ENCODE measurements at places on chromosomes 5 and 9. TPM values are rescaled to one million over a fixed set of nuclear protein-coding genes. Genes with fewer than 3 reads are reported as not detected.

- no peak for DNase-seq
Measured at GRCh38 chr9:77697238-77697984, 49.3 kb upstream of the GNA14 start.

DNA sequence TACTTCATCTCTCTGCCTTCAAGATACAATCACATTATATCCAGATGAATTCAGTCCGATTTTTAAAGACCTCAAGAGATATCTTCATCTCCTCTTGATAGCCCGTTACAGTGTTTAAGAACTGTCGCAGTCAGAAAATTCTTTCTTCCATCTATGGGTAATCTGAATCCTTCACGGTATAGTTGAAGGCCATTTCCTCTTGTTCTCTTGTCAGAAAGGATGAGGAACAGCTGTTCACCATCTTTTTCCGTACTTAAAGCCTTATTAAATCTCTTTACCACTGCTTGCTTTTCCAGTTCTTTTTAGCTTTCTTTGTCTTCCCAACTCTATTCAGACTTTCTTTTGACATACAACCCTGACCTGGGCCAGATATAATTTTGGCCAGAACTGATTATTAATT, 121.8 kb downstream of the XRCC4 start:
- no peak for DNase-seq

DNA sequence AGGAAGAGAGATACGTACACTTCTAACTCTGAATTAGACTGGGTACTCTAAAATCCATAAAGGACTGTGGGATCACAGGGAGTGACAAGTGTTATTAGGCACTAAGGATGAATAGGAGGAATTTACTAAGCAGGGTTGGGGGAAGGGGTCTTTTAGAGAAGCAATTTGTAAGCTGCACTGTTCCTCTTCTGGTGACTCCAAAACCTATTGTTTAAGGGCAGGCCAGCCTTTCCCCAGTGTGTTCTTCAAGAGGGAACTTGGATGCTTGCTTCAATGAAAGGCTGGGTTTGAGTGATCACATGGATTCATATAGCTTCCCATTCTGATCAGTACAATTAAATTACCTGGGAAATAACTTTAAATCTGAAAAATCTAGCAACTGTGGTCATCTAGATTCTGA, 71.8 kb downstream of the STX17 start:
- no peak for DNase-seq

GRCh38 chr9:70852711-70853240, 268.6 kb downstream of the TRPM3 start:
- no peak for DNase-seq

- no peak for DNase-seq
Measured at GRCh38 chr5:143149759-143150158, 253.7 kb downstream of the NR3C1 start.

- DNase-seq, result no peak
Measured at GRCh38 chr9:71515107-71515506, 253.2 kb downstream of the CEMIP2 start.

DNA sequence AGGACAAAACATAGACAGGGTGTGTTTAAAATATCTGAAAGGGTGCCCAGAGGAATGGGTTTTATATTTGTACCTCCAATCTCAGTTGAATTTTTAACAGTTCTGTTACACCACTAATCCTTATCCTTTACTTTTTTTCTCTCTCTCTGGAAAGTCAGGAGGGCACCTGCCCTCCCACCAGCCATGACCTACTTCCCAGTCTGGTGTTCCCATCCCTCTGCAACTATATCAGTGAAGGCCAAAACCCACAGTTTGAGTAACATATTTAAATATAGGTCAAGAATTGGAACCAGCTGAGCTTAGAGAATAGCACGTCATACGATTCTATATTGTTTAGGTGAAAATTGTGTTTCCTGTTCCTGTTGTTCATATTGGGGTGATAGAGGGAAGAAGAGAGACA, 229.8 kb downstream of the NTRK2 start:
- no peak for DNase-seq

DNA sequence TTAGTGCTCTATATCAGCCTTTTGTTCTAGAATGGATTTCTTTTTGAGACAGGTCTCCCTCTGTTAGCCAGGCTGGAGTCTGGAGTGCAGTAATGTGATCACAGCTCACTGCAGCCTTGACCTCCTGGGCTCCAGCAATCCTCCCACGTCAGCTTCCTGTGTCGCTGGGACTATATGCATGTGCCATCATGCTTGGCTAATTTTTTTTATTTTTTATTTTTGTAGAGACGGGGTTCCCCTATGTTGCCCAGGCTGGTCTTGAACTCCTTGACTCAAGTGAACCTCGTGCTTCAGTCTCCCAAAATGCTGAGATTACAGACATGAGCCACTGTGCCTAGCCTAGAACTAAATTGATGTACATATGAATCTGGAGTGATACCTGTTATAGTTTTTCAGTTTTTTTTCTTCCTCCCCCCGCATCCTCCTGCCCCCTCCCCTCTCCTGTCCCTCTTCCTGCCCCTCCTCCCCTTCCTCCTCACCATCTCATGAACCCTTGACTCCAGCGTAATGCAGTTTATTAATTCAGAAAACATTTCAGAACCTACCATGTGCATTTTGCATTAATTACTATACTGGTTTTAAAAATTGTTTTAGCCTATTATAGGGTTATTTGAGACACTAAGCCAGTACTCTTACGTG, 37.4 kb upstream of the TNFAIP8 start:
- no peak for DNase-seq

DNA sequence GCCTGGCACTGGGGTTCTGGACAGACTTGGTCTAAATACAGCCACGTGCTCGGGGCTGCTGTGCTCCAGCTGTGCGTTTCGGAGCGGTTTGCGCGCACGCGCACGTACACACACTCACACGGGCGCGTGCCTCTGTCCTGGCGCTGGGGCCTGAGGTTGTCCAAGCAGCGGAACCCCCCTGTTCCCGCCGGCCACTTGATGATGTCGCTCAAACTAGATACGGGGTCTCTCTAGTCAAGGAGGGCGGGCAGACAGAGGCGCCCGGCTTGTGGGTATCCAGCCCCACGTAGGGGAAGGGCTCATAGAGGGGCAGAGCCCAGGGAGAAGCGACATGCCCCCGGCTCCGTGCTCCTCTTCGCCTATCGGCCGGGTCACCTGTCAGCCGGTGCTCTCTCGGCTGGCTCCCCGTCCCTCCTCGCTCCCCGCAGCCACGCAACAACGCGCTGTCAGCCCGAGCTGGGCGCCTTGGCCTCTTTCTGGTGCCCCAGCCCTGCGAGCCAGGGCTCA, 8.9 kb downstream of the NR2F1-AS1 start:
- DNase-seq, result no peak

- DNase-seq, result no peak
Measured at GRCh38 chr5:91296674-91297143, 86.4 kb downstream of the ARRDC3 start.

DNA sequence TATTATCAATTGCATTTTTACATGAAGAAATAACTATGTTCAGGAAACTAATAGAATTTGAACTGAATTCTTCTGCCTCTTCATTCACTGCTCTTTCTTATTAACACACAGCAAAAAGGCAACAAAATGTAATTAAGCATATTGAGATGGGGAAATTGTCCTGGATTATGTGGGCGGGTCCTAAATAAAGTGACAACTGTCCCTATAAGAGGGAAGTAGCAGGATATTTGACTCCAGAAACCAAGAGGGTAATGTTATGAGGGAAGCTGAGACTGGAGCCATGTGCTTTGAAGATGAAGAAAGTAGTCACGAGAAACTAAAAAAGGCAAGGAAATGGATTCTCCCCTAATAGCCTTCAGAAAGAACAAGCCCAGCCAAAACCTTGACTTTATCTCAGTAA, 311.2 kb upstream of the PIK3R1 start:
- no peak for DNase-seq

DNA sequence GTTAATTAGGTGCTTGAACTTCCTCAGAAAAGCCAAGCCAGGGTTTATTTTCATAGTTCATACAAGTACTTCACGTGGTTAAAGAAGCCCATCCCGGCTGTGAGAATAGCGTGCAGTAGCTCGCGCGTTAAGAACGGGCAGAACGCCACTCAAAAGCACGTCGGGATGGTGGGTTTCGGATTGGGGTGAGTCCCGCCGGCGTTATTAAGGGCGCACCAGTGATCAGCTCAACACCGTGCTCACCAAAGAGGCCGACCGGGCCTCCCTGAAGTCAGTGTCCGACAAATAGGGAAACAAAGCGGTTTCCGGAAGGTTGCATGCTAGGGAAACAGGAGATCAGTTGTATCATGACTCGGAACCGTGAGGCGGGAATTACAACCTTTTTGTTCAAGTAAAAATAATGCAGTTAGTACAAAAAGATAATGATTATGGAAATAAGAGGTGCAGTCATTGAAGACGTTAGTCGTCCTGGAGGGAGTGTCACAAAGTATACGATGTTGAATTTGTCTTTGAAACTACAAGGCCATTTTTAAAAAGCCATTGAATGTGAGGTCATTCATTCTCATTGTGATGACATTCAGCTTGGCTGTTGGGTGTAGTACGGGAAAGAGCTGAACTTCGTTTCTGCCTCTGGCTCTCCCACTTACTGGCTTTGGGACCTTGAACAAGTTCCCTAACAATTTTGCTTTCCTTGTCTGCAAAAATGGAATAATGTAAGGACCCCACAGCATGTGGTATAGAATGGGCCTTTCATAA, 992 bp downstream of the SETD9 start:
- no peak for DNase-seq

- no peak for DNase-seq
Measured at GRCh38 chr5:23302438-23302837, 205.0 kb upstream of the PRDM9 start.

DNA sequence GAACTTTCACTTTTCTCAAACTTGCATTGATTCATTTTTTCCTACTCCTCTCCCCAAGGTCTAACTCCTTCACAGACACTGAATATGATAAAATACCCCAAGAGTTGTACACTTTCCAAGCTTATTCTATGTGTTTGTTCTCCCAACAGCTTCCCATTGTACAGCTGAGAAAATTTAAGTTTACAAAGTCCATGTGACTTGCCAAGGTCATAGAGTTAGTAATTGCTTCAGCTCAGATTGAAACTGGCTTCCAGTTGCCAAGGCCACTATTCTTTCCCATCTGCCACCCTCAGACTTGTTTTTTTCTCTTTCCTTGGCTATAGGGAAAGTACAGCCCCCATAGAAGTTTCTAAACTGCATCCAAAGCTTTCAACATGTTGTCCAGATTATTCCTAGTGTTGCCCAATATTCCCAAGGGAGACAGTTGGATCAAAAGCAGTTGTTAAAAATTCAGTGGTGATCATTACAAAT, 34.8 kb downstream of the TNFSF8 start:
- DNase-seq, result no peak

- peak; percentile 54 for DNase-seq
Measured at GRCh38 chr9:131178382-131178781, 53.0 kb downstream of the NUP214 start.

DNA sequence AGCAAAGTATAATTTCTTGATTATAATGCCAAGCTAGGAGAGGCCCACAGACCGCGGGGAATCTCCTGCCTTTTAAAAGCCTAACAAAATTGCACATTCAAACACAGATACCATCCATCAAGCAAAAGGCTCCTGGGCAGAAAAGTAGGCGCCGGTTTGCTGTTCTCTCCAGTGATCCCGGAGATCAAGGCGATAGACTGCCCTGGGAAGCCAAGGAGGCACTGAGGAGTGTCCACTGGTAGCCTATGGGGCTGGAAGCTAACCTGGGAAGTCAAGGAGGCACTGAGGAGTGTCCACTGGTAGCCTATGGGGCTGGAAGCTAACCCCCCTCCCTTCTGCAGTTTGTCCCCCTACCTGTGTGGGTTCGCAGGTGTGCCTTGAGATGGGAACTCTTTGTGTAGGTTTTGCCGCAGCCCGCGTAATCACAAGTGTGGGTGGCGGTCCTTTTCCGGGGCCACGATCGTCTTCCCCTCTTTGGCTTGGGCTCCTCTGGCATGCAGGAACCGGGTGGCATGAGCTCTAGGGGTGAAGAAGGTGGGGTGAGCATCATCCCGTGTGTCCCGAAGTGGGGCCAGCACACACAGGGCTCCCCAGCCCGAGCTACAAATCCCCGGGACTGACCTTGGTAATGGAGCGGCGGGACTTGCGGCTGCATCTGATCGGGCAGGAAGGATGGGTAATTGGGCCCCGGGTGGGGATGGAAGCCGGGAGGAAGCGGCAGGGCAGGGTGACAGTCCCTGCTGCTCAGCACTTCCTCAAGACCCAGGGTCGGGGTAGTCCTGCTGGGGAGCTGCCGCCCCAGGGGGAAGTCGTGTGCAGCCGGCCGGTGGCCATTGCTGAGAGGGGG, 2.7 kb downstream of the KLF4 start:
- DNase-seq, result no peak

The ANKRD20A1 gene
- not detected for polyA plus RNA-seq

The SIGMAR1 gene
- polyA plus RNA-seq, result 52.0 TPM

The TRIM7 gene
- 20.4 TPM for polyA plus RNA-seq

The CDC20B gene
- polyA plus RNA-seq, result 0.12 TPM

The PAPPA gene
- 0.67 TPM for polyA plus RNA-seq

The GM2A gene
- 26.9 TPM for polyA plus RNA-seq
